ENCODE measurements at places on chromosomes 6 and 20.

- DNase-seq = no peak
These were observed 82.1 kb upstream of the F13A1 start for GRCh38 chr6:6402591-6402990.

DNA sequence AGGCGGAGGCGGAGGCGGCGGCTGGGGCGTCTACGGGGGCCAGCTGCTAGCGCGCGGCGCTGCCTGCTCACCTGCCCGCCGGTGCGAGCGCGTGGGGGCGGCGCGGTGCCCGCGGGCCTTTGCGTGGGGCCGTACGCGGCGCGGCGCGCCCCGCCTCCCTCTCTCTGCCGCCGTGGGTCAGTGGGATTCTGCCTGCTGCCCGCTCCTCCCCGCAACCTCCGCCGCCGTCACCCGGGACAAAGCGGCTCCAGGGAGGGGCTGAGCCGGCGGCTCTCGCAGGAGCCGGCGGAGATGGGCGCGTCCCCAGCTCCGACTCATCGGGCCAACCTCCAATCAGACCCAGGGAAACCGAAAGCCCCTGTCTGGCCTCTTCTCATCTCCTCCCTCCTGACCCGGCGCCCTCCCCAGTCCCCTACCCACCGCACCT lies at the start of gene RCAN2:
Gene RCAN2 (minus strand): TSS at position 249 of the 427 bp plus-strand sequence.
- DNase-seq = no peak

DNA sequence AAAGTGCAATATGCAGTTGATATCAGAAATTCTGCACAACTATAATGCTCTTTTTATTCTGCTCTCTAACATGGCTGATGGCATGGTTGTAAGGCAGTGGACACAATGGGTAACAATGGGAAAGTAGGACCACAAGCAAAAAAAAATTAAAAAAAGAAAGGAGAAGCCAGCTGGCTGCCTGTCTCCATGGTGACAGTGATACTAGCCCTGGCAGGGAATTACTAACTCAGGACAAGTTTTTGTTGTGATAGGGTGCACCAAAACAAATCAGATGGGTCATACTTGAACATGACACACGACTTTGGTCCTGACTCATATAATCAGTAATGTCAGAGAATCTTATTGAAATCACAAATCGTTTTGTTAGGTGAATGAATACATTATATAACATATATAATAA lies 169.4 kb downstream of the TRDN start:
- DNase-seq = no peak

DNA sequence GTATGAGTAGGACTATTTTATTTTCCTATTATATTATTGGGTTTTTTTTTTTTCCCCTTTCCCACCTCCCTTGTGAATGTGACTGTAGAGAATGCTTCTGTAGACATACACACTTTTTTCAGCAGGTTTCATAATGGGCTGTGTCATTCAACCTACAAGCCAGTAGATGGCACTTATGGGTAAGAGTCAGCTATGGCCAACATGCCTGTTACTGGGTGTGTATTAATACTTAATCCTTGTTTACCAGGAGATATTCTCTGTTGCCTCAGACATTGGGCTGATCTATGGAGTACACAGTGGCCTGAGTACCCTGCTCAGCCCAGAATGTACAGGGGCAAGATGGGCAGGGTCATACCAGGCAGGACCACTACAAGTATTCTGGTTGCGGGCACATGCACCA lies 382.5 kb downstream of the EPHA7 start:
- no peak for DNase-seq

DNA sequence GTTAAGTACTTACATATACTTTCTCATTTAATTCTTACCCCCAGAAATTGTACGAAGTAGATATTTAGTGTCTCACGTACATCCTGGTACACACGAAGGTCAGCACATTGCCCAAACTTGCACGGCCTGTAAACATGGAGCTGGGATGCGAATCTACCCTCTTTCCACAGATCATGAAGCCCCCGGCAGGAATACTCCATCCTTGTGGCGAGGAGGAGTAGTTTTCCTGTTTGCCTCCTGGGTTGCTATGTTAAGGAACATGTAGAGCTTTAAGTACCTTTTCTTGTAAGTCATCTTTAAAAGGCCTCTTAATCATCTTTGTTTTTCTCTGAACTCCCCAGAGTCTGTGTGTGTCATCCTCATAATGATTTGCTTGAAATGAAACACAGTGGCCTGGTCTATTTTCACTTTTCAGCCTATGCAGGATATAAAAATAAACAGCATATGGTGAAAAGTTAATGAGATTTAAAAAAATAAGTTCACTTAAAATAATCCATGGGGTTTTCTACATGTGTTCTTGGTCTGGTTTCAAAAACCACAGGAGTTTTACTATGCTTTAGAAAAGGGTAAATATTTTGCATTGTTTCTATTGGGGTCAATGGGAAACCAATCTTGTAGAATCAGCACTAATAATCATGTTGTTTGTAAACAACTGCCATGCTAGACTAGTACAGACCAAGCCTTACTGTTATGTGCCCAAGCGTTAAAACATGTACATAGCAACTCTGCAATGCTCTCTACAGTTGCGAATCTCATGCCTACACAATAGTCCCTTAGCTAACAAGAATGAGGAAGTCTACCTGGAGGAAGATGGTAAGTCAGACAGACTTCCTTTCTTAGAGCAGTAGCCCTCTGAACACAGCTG lies 9.3 kb upstream of the ARID1B start:
- DNase-seq = peak; percentile 24

DNA sequence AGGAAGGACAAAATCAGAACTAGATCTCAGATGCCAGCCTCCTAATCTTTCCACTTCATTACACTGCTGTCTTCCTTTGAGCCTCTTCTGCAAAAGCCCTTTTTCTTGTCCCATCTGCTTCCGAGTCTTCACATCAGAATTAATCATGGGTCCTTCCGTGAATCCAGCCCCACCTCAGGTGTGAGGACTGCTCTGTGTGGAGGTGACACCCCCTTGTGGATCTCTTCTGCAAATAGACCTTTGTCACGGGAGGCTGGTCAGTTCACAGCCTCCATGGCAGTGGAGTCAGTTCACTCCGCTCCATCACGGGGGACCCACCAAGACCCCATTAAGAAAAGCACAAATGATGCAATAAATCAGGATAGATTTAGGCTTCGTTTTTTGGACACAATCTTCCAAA lies 171.1 kb downstream of the ADAT2 start:
- no peak for DNase-seq

Measured in inflammatory macrophage (primary cell).